ENCODE measurements at places on chromosomes 1 and 21.

DNA sequence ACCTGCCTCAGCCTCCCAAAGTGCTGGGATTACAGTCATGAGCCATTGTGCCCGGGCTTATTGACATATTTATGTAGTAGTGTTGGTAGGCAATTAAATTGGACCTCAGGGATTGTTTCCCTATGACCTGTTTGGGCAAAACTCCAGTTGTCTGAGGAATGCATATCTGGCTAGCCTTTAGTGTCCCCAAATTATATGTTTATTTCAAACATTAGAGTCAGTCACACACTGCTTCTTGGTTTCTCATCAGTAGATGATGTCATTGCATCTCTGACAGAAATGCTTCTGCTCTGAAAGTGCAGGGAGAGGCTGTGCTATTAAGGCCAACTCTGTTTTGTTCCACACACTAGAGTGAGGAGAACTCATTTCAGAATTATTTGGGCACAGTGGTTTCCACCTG, 12.5 kb downstream of the PIP5K1A start:
- no peak for DNase-seq

- no peak for DNase-seq
Observed at GRCh38 chr1:83641796-83642443, 357.0 kb downstream of the TTLL7 start.

DNA sequence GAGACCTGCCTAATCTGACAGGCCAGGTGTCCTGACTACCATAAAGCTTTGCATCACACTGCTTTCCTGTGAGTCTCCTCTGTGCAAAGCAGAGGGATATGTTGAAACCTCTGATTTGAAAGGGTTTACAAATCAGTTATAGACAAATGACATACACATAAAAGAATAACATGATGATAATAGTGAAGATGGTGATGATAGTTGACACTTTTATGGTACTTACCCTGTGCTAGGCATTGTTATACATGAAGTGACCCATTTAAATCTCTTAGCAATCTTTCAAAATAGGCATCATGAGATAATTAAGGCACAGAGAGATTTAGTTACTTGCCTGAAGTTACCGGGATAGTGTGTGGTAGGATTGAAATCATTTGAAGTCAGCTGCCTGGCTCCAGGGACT, 34.1 kb upstream of the PKN2 start:
- no peak for DNase-seq

- no peak for DNase-seq
Observed at GRCh38 chr1:86774305-86775295, 70.2 kb downstream of the SH3GLB1 start.

- DNase-seq = no peak
Observed at GRCh38 chr1:34406377-34406776, 229.7 kb downstream of the C1orf94 start.

GRCh38 chr1:13807209-13807608, 107.2 kb downstream of the PRDM2 start:
- DNase-seq = no peak

DNA sequence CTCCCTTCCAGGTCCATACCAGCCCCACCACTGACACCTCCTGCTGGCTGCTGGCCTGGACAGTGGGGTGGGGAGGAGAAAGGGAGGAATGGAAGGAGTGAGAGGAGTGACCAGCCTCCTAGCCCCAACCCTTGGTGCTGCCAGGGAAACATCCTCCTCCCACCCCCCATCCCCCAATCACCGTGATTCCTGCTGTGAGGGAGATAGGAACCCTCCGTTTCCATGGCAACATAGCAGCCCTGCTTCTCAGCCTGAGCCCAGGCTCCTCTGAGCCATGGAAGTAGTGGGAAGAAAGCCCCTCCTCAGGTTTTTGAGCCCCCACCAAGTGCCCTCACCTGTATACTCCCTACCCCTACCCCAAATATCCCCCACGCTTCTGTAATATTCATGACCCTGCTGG, 44.4 kb upstream of the SCMH1 start:
- DNase-seq = no peak

DNA sequence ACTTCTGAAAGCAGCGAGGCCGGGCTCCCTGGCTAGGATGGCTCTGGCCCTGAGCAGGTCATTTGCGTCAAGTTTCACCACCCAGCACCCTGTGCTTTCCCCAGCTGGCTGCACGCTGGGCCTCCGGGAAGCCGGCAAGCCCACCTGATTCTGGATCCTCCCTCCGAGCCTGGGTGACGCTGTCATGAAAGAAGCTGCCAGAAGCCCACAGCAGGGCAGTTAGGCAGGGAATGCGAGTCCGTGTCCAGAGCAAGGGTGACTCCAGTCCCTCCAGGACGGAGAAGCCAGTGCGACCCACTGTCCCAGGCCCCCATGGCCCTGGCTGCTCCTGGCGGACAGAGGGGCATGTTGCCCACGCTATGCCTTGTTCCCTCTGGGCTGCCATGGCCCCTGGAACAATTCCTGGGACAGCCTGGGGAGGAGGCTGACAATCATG, 44.4 kb upstream of the PCBP3 start:
- no peak for DNase-seq

GRCh38 chr1:186463511-186463910, 2.6 kb upstream of the PDC start:
- DNase-seq = no peak
